Fibroblast of skin of left biceps (primary cell): ENCODE measurements at places on chromosomes 7 and 10.

DNA sequence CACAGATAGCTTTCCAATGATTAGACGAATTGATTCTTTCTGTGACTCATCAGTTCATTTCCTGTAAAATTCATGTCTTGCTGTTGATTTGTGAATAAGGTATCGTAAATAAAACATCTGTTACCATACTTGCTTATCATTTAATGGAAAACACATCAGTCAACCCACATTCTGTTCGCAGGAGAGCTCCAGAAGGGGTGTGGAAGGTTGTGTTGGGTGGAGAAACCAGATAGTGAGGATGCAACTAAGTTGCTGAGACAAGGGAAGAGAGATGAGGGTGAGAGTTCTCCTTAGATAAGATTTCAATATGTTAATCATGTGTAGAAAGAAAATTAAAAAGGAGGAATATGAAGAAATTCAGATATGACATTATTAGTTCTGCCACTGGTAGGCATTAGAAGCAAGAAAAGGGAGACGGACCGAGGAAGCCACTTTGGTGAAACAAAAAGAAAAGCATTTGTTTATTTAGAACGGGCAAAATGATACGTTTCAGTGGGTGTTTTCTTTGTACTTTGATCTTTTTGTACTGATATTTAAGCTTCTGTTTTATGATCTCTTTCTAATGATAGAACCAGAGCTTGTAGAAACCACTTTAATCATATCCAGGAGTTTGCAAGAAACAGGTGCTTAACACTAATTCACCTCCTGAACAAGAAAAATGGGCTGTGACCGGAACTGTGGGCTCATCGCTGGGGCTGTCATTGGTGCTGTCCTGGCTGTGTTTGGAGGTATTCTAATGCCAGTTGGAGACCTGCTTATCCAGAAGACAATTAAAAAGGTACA lies 7.8 kb downstream of the CD36 start:
- no peak for DNase-seq

DNA sequence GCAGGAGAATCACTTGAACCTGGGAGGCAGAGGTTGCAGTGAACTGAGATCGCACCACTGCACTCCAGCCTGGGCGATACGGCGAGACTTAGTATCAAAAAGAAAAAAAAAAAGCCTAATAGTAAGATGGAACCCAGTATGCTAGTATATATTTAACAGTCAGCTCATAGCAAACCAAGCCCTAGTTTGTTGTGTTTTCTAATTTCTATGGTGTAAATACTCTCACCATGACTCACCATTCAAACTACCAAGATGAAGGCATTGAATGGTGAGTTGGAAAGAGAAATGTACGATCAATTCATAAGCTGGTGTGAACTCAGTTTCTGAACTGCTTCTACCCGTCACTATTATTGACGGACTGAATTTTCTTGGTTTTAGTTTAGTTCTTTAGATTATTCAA lies 173.7 kb upstream of the KAT6B start:
- DNase-seq: no peak

GRCh38 chr10:25632802-25633201 lies 301.2 kb upstream of the MYO3A start:
- no peak for DNase-seq

GRCh38 chr10:124041675-124042445 lies 51.5 kb downstream of the CHST15 start:
- no peak for DNase-seq
